DMS 273 treated with DMSO at 0.1 percent for 48 hours (cell line): ENCODE measurements at places on chromosomes 5 and 9.

DNA sequence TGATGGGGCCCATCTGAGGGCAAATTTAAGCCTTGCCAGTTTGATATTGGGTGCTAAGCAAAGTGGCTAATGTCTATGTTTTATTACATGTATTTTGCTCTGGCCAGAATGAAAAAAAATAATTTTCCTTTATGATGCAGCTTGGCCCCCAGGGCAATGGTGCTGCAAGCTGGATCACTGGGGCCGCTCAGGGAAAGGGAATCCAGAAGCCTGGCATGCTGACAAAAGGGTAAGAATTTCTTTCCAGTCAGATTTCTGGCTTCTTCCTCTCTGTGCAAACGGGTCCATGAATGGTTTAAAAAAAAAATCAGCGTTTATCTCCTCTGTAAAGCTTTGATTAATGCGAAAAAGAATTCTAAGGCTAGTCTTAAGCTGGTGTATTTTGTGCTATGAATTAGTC is 138.4 kb downstream of the MAPKAP1 start:
- no peak for DNase-seq

DNA sequence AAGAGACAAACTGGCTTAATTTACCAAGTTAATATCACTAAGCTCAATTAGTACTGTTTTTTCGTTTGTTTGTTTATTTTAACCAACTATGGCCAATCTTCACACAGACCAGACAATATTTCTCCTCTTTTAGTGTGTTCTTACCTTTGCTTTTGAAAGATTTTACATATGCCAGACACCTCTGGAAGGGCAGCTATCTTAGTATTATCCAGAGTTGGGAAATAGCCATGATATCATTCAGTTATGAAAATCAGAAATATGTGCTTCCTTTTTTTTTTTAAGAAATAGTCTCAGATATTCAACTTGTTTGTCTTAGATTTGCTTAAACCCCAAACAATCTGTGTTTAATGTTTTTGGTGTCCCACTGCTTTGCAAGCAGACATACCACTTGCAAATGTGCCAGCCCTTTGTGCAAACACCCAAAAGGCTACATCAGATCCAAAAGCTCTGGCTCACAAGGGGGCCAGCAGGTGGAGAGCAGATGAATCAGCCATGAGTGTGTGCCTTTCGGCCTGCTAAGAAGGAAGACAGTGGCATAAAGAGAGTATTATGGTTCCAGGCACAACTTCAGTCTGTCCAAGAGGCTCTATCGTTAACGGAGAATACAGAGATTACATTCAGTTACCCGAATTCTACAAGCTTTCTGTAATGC is 147.6 kb downstream of the EFNA5 start:
- no peak for DNase-seq

GRCh38 chr9:82535432-82535998 is 527.4 kb downstream of the RASEF start:
- DNase-seq, result no peak

GRCh38 chr9:89743573-89744254 is 138.9 kb downstream of the GADD45G start:
- DNase-seq, result no peak

- no peak for DNase-seq
Measured at GRCh38 chr5:104199771-104200170, 637.2 kb upstream of the NUDT12 start.

DNA sequence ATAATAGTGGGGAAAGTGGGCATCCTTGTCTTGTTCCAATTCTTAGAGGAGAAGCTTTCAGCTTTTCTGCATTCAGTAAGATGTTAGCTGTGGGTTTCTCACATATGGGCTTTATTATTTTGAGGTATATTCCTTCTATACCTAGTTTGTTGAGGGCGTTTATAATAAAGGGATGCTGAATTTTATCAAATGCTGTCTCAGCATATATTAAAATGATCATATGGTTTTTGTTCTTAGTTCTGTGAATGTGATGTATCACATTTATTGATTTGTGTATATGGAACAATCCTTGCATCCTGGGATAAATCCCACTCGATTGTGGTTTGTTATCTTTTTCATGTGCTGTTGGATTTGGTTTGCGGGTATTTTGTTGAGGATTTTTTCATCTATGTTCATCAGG is 43.1 kb downstream of the FGD3 start:
- no peak for DNase-seq

GRCh38 chr9:128713941-128714573 is 9.9 kb downstream of the ZDHHC12 start:
- DNase-seq, result no peak

DNA sequence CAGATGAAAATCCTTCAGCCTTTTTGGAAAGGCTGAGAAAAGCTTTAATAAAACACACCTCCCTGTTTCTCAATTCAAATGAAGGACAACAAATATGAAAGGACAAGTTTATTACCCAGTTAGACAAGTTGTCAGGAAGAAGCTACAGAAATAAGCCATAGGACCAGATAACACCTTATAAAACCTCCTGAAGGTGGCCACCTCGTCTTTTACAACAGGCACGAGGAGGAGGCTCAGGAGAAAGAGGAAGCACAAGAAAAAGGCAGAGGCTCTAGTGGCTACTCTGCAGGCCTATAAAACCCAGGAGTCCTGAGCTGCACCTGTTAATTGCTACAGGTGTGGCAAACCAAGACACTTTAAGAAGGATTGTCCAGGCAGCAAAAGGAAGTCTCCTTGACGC is 352.1 kb upstream of the CDH18 start:
- DNase-seq, result no peak

DNA sequence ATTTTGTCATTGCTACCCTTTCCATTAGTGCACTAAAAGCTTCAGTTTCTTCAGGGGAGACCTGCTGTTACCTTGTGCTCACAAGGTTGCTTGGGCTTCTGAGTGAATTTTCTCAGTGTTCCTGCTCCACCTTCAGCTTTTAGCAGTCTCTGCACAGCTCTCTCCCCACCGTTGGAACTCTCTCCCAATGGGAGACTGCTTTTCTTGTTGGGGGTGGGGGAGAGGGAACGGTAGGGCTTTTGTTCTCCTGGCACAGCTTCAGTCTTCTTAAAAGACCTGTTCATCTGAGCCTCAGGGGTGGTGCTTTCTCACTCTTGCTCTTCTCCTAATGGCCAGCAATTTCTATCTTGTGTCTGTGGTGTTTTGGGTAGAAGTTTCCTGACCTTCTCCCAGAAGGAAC is 915.7 kb downstream of the EFNA5 start:
- DNase-seq, result no peak

- DNase-seq, result no peak
Measured at GRCh38 chr9:115910959-115911358, 242.6 kb upstream of the PAPPA start.

DNA sequence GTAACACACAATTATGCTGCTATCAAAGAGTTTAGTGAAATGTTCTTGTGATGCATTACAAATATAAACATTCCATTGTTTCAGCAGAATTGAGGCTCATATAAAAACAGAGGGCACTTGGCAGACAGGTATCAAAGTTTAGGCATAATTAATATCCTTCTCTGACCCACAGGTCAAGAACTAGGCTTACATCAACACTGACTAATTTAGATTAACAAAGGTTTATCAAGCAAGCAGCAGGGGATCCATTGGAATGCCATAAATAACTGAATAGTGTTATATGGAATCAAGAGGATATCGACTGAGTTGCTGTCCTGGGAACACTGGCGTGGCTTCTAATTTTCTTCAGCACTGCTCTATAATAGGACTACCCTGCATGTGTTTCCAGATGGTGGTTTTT is 414.5 kb upstream of the ARRDC3 start:
- DNase-seq, result no peak

DNA sequence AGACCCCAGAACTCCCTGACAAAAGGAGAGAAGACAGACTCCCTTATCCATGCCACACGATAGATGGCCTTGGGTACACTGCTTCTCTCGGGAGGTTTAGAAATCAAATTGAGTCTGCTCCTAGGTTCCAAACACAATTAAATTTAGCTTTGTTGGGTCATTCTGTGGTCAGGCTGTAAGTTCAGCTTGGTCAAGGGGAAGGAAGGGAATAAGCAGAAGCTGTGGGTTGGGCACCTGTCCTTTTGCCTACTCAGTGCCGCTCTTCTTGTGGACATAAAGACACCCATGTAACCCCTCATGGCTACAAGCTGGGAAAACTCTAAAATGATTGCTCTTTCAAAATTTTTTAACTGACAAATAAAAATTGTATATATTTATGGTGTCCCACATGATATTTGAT is 19.1 kb upstream of the AK3 start:
- no peak for DNase-seq

DNA sequence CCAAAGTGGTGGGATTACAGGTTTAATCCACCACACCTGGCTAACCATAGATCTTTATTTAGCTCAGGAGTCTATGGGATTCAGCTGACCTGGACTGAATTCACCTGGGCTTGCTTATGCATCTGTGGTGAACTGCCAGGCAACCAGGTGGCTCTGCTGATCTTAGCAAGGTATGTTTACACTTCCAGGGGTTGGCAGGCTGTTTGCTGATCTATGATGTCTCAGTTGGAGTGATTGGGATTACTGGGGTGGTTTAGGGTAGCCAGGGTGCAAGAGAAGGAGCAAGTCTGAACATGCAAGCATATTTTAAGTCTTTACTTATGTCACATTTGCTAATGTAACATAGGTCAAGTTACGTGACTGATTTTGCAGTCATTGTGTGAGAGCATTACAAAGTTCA is 63.6 kb upstream of the JAK2 start:
- no peak for DNase-seq

GRCh38 chr9:115939065-115939765 is 214.4 kb upstream of the PAPPA start:
- DNase-seq, result no peak
